Caki2 (cell line): ENCODE measurements at places on chromosomes 2 and 18. TPM values are rescaled to one million over a fixed set of nuclear protein-coding genes. Genes with fewer than 3 reads are reported as not detected.

The LYG1 gene
- total RNA-seq: not detected in 2 replicates

The APOB gene
- not detected in 2 replicates for total RNA-seq

The NEU2 gene
- not detected in 2 replicates for total RNA-seq

The PLCD4 gene
- 4.3 and 11.9 TPM in 2 replicates for total RNA-seq

The DTNB gene
- 6.3 and 12.3 TPM in 2 replicates for total RNA-seq

The RAB6C gene
- not detected in 2 replicates for total RNA-seq

The CNDP1 gene
- total RNA-seq: not detected in 2 replicates

The ERCC3 gene
- 24.1 and 49.6 TPM in 2 replicates for total RNA-seq

The PLA2R1 gene
- 0.37 and 1.1 TPM in 2 replicates for total RNA-seq

The RETREG2 gene
- 54.2 and 72.1 TPM in 2 replicates for total RNA-seq

The KCNIP3 gene
- 1.0 and 1.2 TPM in 2 replicates for total RNA-seq

The ATP6V1B1 gene
- total RNA-seq: not detected in 2 replicates

The PNKD gene
- 66.8 and 75.8 TPM in 2 replicates for total RNA-seq

The TIMM21 gene
- 15.5 and 31.9 TPM in 2 replicates for total RNA-seq

The MC5R gene
- not detected in 2 replicates for total RNA-seq

The ONECUT2 gene
- 0.03 and 0.44 TPM in 2 replicates for total RNA-seq
